ENCODE measurements at places on chromosomes 6 and 20.

DNA sequence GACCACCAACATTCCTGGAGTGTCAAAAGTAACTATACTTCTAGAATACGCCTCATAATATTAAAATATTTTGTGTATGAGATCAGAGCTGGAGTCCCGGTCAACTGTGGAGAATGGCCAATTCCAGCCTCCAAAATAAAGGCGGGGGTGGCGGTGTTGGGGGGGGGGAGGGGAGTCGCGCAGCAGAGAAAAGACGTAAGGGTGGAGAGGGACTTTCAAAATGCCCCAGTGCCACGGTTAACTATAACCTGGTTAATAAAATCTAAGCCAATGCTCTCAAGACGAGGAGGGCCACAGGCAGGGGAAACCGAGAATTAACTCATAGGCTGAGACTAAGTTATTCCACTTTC, 1.3 kb downstream of the NUP153 start:
- peak; percentile 48 for DNase-seq

- DNase-seq = no peak
These were observed 158.0 kb downstream of the SCP2D1 start for GRCh38 chr20:18971574-18971973.

DNA sequence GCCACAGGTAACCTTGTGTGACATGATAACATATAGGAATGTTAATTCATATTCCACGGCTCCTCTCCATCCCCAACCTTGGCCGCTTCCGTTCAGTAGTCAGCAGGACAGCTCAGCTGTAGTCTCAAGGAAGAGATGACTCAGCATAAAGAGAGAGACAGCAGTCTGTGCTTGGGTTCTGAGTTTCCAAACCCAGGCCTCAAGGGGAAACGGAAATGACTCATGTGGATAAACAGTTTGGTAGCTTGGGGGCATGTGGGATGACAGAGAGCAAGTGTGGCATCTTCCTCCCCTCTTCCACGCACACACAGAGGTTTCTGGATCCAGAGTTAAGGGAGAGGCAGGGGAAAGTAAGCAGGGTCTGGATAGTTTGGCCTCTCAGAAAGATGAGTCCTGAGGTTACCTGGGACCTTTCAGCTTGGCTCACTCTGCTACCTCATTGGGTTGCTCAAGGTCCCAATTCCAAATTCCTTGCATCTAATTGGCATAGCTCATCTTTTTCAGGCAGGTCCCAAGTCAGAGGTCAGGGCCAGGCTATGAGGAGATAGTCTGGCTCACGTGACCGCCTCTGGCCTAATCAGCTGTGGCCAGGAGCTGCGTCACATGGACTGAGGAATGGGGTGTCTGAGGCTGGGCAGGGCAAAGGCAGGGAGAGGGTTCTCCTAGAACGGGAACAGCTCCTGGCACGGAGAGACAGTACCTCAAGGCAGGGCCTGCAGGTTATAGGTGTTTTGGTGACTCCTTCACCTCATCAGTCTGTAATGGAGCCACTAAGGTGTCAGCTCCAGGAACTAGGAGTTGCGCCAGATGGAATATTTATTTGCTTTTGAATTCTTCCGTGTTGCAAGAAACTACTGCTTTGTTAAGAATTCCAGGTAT, 36.5 kb upstream of the MLN start:
- DNase-seq = peak; percentile 76

DNA sequence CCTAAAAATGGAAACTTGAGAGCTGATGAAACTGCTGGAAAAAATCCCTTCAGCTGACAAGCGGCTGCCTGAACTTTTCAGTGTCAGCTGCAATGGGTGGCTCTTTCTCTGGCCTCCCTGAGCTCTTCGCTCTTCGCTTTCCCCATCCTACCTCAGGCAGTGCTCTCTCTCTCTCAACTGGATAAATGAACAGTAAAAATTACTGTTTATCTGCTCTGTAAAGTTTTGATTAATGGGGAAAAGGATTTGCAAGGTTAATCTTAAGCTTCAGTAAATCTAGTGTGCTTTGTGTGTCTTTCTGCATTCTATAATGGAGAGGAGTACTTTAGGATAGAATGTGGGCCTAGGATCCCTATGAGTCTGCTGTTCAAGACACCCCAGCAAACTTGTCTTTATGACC, 35.1 kb downstream of the TMEM14A start:
- DNase-seq = no peak

GRCh38 chr6:10416863-10417641, 2.2 kb upstream of the TFAP2A start:
- DNase-seq = no peak

DNA sequence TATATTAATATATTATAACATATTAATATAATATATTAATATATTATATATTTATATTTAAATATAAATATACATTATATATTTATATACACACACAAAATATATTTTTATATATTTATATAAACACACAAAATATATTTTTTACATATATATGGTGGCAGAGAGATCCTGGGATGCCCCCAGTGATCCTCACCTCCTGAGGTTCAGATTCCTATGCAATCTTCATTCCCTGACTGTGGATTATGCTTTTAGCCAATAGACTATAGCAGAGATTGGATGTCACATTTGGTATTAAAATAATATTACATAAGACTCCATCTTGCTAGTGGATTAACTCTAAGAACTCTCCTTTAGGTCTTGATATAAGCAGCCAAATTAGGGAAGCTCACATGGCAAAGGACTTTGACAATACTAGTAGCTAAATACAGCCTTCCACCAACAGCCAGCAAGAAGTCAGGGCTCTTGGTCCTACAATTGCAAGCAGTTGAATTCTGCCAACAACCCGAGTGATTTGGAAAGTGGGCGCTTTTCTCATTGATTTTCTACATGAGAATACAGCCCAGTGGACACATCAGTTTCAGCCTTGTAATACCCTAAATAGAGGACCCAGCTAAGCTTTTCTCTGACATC, 681.0 kb downstream of the C6orf118 start:
- no peak for DNase-seq

GRCh38 chr20:31747640-31748039, 8.6 kb downstream of the TPX2 start:
- no peak for DNase-seq

DNA sequence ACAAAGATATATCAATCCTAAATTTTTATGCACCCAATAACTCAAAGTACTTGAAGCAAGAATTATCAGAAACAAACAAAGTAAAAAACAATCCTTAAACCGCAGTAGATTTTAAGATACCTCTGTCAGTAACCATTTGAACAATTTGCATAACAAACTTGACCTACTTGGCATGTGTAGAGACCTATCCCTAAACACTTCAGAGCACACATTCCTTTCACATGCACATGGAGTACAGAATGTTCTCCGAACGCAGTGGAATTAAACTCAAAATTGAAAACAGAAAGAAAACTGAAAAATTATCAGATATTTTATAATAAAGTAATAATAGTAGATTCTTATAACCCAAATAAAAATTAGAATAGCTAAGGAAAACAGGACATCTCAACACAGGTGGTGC, 162.6 kb upstream of the THBS2 start:
- DNase-seq = no peak

GRCh38 chr6:90574610-90575009, 12.3 kb downstream of the MAP3K7 start:
- DNase-seq = no peak

GRCh38 chr6:164130151-164130550, 715.6 kb downstream of the QKI start:
- no peak for DNase-seq

GRCh38 chr20:18504479-18505060, 3.2 kb upstream of the SEC23B start:
- no peak for DNase-seq

GRCh38 chr20:19540392-19540791, 217.7 kb upstream of the RIN2 start:
- no peak for DNase-seq

DNA sequence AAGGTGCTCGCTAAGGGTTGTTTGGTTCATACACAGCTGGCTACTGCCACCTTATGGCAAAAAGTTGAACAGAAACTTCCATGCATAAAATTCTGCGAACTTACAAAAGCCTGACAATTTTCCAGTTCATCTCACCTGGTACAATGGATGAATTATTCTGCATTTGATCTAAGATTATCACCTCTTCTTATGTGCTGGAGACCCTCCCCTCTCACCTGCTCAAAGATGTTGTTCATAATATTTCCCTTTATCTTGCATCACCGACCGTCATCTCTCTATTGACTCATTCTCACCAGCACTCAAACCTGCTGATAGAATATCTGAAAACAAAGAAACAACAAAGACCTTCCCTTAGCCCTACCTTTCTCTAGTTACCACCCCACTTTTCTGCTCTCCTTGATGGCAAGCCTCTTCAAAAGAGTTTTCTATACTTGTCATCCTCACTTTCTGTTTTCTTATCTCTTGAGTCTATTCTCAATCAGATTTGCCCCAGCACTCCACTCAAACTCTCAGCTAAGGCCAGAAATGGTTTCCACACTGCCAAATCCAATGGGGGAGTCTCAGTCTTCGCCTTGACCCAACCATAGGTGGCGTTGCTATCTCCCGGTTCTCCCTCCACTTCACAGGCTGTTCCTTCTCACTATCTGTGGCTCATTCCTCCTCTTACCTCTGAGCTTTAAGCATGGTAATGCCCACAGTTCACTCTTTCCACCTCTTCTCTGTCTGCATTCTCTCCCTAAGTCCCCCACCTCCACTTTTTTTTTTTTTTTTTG, 25.8 kb downstream of the SNRNP48 start:
- peak; percentile 68 for DNase-seq

DNA sequence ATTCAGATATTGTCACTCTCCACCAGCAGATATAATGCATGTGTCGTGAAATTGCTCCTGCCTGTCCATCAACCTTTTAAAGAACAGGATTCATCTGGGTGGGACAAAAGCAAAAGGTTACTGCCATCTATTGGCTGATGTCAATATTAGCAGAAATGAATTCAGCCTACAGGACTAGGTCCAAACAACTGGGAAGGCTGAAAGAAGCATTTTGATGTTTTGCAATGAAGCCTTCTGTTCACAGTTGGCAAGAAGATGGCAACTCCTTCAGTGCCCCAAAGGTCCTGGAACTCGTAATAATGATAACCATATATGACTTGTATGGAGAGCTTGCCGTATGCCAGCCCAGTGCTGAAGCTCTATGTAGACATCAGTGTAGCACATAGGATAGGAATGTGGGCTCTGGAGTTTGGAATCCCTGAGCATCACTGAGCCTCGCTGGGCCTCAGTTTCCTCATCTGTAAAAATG, 7.5 kb downstream of the BCAS1 start:
- peak; percentile 72 for DNase-seq

DNA sequence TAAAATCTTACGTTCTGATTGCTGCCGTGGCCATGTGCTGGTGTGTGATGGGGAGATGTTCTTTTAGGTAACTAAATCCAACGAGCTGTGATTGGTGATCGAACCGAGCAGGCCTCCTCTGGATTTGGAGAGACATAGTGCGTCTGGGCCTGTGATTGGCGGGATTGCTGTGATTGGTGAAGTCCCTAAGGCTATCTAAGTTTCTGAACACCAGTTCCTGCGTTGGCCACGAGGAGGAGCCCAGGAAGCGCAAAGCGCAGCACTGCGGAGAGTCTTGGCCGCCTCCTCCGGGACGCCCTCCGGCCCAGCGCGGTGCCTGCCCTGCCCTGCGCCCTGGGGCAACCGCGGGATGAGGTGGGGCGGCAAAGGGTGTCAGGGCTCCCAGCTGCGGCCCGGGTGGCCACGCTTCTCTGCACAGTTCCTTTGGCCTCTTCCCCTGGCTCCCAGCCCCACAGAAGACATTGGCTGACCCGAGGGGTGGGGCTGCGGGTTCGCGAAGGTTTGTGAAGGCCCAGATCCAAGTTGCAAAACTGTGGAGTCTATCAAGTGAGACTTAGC, 33.0 kb downstream of the HNF4A start:
- peak; percentile 87 for DNase-seq

GRCh38 chr6:128017288-128017687, 116.4 kb upstream of the THEMIS start:
- DNase-seq = no peak

DNA sequence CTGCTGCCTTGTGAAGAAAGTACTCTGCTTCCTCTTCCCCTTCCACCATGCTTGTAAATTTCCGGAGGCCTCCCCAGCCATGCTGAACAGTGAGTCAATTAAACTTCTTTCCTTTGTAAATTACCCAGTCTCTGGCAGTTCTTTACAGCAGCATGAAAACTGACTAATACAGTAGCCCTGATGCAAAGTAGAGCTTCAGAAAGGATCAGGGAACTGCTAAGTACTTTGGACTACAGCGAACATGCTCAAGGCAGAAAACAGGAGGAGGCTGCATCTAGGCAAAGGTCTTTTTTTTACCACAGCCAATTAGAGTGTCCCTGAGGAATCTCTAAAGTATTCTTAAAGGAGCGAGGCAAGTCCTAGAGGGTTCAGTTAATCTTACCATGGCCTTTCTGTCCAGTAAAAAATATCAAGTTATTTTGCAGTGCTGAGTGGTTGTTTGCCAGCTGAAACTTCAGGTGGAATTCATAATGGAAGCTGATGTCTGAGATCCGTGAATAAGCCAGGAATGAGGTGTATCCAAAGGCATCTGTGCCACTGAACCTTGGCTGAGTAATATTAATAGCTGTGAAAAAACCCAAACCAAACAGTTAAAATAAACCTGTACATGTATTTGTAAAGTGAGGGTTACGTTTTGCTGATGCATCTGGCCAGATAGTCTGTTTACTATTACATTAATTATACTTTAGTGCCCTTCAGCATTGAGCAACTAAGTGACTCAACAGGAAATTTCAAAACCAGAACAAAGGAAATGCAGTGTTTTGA, 170.4 kb downstream of the PHF3 start:
- DNase-seq = no peak

GRCh38 chr6:98529364-98529763, 305.0 kb upstream of the POU3F2 start:
- no peak for DNase-seq

- no peak for DNase-seq
These were observed 23.7 kb downstream of the CST1 start for GRCh38 chr20:23727016-23727415.

DNA sequence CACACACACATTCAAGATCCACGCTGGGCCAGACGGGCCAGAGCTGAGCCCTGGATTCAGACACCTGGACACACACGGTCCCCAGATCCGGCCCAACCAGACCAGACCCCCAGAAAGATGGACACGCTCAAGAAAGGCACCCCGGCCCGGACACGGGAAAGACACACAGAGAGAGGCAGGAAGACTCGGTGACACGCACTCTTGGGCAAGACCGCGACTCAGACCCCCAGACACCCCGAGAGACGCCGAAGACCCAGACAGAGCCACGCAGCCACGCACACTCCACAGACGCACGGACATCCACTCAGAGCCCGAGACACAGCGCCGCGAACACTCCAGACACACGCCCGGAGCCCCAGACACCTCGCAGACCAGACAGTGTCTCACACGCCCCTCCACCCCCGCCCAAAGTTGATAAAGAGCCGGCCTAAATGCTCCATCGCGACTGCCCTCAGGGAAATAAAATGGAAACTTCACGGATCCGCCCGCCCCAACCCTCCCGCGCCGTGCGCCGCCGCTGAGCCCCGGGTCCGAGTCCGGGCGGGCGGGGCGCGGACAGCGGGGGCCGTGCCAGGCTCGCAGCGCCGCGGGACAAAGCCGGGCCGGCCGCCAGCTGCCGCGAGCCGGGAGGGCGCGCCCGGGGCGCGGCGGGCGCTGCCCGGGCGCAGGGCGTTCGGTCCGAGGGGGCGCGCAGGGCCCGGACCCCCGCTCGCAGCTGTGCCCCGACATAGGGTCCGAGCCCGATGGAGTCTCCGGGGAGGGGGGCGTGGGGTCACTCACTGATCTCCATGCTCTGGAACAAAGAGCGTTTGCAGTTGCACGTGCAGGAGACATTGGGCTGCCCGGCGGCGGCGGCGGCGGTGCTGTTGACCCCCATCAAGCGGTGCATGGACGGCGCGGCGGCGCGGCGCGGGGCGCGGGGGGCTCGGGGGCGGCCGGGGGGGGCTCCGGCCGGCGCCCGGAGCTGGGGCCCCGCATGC, 831 bp downstream of the PMEPA1 start:
- DNase-seq = no peak

- no peak for DNase-seq
These were observed 60.6 kb downstream of the TOX2 start for GRCh38 chr20:43975096-43975768.

All from hematopoietic multipotent progenitor cell treated with erythropoietin and hydrocortisone succinate and interleukin-3 and kit ligand, for 15 days (in vitro differentiated cells).